Head of caudate nucleus (tissue), 42 donors: ENCODE measurements at places on chromosomes 11 and 22.

GRCh38 chr11:72690166-72690565 is 15.9 kb upstream of the PDE2A start:
- no peak for DNase-seq

- DNase-seq, result no peak
Observed at GRCh38 chr22:38614332-38615063, 41.7 kb downstream of the FAM227A start.

DNA sequence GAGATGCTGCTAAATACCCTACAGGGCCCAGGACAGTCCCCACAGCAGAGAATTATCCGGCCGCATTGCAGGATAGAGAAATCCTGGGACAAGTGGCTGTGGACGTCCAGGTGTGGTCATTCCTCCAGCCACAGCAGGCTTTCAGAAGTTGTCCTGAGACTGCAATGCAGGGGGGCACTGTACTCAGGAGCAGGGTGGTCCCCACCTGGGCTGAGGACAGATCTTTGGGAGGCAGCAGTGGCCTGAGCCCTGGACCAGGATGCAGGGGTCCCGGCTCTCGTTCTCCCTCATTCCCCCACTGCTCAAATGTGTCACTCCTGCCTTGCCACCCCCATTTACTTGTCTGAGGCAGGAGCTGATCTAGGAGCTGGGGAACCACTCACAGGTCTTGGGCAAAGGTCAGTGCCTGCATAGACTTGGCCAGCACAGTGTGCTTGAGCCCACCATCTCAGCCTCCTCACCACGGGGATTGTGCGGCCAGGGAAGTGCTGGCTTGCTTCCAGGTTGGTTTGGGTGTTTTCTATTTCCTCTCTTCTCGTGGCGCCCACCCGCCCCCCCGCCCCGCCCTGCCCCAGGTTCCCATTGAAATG is 15.3 kb downstream of the LINC01488 start:
- DNase-seq, result no peak

GRCh38 chr11:22900764-22901486 is 40.7 kb upstream of the CCDC179 start:
- DNase-seq, result no peak

- no peak for DNase-seq
Observed at GRCh38 chr11:6523253-6523652, 26.2 kb downstream of the DNHD1 start.

GRCh38 chr22:44207981-44208317 is 27.2 kb downstream of the PARVG start:
- no peak for DNase-seq

DNA sequence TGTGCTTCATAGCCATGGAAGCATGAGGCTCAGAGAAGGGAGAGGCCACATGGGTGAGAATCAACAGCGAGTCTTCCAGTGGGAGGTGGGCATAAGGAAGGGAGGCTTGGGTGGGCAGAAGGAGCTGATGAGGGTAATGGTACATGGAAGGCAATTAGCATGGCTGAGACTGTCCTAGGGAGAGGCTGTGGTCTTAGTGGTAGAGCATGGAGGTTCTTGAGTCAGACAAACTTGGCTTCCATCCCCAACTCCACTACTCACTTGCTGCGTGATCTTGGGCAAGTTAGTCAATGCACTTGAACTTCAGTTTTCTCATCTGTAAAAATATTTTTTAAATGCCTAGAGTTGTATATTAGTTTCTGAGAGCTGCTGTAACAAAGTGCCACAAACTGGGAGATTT is 227.2 kb upstream of the E2F8 start:
- DNase-seq, result no peak

DNA sequence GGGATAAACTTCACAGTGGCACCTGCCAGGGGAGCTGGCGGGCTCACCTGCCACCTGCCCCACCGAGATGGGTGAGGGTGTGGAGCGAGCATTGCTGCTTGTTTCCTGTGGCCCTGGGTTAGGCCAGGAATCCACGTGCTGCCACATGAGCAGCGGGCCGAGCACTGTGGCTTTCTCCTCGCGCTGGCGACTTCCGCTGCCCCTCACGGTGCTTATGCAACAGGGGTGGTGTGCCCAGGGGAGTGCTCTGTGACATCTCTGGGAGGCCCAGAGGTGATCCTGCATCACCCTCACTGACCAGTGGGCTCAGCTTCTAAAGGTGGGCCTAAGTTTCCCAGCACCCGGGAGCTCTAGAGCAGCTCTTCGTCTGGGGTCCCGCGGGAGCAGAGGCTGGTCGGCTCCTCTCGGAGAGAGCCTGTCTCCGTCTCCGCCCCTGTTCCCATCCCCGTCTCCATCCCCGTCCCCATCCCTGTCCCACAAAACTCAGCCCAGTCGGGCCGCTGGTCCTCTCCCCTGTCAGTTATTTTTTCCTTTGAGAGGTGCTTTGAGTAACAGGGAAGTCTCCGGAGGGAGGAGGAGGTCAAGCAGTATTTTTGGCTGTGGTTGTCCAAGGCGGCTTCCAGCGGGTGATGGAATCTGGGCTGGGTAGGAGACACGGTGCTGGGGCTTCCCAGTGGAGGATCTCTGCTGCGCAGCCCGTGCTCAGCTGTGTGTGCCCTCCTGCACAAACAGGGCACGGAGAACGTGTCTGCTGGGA is 42.5 kb downstream of the AP2A2 start:
- no peak for DNase-seq

DNA sequence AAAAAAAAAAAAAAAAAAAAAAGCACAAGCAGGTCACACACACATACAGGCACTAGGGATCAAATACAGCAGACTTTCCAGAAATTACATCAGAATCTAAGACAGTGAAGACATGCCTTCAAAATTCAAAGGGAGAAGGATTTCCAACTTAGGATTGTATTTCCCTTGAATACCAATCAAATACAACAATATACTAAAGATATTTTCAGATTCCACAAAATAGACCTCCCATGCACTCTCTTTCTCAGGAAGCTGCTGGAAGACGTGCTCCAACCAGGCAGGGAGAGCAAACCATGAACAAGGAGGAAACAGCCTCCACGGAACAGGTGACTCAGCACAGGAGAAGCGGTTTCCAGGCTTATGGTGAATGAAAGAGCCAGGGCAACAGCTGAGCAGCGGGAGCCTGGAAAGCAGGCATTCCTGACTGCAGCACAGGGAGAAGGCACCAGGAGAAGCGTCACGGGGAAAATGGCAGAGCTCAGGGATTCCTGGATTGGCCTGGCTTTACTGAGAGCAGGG is 32.0 kb downstream of the TMEM184B start:
- peak; percentile 67 for DNase-seq

- DNase-seq, result no peak
Observed at GRCh38 chr11:27720277-27720830, 20.1 kb upstream of the BDNF start.
